ENCODE measurements at places on chromosomes 16 and 17.

GRCh38 chr17:66952031-66952524 lies 12.4 kb upstream of the CACNG4 start:
- DNase-seq, result no peak

DNA sequence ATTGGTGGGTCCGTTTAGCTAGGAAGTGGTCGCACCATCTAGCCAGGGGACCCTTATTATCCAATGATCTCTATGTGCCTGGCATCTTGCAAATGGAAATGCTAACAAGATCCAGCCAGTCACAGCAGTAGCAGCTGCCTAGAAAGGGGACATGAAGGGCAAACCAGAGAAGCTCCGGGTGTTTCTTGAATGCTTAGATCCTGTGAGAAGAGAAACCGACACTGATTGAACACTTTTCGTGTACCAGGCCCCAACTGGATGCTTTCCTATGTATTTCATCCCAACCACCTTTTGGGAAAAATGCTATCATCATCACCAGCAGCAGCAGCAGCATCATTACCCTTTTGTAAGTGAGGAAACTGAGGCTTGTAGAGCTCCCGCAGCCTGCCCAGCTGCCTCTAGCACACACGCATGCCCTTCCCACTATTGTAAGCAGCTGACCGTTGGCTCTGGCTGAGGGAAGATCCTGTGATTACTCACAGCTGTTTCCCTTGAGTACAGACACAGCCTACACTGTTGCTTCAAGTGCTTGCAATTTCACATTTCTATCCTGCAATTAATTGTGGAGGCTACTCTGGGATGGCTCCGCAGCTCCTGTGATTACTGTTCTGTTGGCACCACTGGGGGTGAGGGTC lies 180.7 kb upstream of the CACNG5 start:
- DNase-seq, result peak; percentile 76

GRCh38 chr17:81865358-81865732 lies 5.0 kb upstream of the P4HB start:
- no peak for DNase-seq

GRCh38 chr17:82592767-82593589 lies 55.3 kb downstream of the WDR45B start:
- DNase-seq, result peak; percentile 70

GRCh38 chr17:37885136-37885535 lies 39.1 kb upstream of the TBC1D3K start:
- DNase-seq, result no peak

DNA sequence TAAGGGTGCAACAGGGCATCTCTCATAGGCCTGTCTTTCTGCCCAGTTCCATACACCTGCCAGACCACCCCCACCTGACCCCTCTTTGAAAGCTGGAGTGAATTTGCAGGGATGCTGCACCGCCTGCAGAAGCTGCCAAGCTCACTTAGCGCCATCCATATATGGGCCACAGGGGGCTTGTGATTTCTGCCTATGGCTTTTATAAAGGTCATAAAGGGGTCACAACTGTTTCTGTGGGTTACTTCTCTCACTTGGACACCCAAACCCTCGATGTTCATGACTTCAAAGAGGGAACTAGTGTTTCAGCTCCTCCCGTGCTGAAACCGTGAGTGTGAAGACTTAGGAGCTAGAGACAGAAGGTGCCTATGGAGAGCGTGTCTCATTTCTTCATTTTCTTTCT lies 23.9 kb upstream of the MEAK7 start:
- DNase-seq, result no peak

DNA sequence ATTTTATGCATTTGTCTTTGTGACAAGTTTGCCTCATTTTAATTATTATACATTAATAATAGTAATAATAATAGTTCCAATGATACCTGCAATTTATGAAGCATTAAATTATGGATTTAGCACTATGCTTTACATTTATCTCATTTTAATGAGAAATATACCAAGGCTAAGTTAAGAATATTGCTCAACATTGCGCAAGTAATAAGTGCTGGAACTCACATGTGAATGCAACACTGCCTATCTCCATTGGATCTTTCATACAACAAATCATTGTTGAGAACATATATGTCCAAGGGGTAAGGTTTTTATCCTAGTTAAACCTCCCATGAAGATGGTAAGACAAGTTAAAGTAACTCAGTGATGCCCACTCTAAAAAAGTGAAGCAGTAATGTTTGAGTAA lies 703.7 kb upstream of the SOX9 start:
- no peak for DNase-seq

DNA sequence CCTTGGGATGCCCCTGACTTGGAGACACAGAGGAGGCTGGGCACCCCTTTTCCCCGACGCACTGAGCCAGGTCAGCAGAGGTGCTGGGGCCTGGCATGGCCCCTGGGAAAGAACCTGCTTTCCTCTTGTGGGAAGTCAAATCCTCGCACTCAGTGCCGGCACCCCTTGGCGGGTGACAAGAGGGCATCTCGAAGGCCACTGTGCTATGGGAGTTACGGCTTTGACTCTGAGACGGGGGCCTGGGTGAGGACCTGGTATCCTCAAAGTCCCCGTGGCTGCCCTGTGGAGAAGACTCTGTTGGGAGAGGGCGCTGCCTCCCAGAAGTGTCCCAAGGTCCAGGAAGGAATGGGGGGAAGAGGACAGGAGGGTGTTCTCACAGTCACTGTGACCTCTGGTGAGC lies 117.0 kb downstream of the METRNL start:
- DNase-seq, result no peak

DNA sequence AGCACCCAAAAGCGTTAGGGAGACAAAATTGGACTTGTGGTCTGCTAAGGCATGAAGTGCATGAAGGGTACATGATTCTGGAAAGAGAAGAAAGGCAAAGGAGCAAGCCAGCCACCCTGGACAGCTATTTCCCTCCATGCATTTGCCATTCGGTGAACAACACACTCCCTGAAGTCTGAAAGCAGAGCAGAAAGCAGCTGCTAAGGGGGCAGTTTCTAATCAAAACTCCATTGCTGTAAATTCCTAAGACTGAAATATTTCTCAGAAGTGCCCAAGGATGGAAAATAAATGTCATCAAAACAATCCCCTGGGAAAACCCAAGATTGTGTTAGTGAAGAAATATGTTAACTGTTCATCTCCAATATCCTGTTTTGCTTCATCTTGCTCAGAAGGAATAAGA lies 44.3 kb downstream of the PMP22 start:
- no peak for DNase-seq

DNA sequence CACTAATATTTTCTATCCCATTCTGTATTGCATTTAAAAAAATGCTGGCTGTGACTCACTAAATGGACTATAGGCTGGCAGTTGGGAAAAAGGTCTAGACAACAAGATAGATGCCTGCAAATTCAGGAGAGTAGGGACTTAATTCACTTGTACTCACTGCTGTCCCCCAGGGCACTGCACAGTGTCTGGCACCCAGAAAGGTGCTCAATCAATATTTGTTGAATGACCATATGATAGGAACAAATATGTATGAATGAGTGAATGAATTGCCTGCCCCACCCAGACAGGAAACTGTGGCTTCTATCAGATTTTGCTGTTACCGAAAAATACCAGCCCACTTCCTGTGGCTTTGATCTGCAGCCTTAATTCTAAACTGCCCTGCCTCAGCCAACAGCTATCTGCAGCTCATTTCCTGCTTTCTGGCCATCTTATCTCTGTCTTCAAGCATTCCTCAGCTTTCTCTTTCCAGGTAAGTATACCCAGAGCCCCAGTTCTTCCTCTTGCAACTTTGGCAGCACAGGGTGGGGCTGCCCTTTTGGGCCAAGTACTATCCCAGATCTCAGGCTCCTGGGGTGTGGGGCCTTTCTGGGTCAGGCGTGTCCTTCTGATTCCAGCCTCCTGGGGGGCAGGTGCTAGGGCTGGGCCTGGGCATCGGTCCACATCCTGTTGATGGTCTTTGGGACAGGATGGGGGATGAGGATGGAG lies 15.3 kb upstream of the TNS4 start:
- DNase-seq, result no peak

GRCh38 chr16:1169285-1170075 lies 16.6 kb downstream of the CACNA1H start:
- no peak for DNase-seq

DNA sequence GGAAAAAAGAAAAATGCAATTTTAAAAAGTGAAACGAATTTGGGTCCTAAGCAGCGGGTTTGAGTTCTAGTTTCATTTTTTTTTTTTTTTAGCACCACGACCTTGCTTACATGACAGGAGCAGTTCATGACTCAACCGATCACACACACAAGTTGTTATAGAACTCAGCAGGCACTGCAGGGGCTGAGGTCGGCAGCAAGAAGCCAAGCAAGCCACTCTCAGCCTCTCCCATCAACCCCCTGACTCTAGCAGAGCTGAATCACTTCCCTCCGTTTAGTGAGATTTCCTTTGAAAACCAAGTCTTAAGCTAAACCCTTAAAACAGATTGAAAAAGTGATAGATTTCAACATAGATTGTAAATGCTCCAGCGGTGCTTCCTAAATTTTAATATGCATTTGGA lies 520.8 kb downstream of the HAPSTR1 start:
- no peak for DNase-seq

DNA sequence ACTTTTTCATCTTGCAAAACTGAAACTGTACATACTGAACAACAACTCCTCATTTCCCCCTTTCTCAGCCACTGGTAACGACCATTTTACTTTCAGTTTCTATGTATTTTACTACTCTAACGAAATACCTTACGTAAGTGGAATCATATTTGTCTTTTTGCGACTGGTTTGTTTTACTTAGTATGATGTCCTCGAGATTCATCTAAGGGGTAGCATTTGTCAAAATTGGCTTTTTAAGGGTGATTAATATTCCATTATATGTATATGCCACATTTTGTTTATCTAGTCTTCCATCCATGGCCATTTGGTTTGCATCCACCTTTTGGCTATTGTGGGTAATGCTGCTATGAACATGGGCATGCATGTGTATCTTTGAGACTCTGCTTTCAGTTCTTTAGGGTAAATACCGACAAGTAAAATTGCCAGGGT lies 10.4 kb downstream of the KPNB1 start:
- DNase-seq, result no peak

- DNase-seq, result no peak
These were observed 22.5 kb downstream of the ZCCHC14 start for GRCh38 chr16:87470332-87470731.

DNA sequence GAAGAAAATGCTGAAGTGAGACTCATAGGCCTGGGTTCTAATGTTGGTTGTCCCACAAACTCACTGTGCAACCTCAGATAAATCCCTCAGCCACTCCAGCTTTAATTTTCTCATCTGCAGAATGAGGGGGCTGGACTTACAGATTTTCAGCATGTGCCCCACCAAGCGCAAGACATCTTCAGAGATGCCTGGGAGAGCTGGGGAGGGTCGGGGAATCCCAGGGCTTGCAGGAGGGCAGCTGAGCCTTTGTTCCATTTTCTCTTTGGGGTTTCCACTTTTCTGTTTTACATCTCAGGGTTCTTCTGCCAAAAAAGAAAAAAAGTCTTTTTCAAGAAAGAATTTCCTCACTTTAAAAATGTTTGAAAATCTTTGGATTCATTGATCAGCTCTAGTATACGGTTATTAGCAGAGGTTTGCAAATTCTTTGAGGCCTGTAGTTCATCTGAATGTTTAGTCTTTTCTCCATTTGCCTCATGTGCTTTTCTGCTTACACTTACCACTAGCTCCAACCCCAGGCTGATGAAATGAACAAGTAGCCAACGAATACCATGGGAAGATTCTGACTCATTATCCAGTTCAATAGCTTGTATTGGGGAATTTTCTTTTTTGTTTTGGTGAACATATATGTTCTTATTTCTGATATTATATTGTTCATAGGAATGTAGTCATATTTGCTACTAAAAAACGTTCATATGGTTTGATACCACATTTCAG lies 56.4 kb downstream of the CHD9 start:
- DNase-seq, result no peak

DNA sequence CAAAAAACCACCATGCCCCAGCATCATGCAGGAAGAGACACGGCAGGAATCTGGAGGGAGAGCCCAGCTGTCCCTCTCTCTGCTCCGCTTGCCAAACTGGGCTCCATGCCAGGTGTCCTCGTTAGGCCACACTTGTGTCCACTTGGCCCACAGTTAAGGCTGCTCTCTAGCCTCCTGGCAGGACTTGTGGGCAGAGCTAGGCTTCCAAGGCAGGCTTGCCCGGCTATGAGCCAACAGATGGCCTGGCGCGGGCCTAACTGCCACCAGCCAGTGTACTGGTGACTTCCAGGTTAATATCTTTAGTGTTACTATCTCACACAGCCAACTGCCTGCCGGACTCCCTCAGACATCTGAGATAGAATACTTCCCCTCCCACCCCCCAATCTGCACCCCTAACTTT lies 10.6 kb downstream of the ATP6V0D1 start:
- no peak for DNase-seq

GRCh38 chr17:8740486-8740885 lies 4.2 kb downstream of the CCDC42 start:
- no peak for DNase-seq

DNA sequence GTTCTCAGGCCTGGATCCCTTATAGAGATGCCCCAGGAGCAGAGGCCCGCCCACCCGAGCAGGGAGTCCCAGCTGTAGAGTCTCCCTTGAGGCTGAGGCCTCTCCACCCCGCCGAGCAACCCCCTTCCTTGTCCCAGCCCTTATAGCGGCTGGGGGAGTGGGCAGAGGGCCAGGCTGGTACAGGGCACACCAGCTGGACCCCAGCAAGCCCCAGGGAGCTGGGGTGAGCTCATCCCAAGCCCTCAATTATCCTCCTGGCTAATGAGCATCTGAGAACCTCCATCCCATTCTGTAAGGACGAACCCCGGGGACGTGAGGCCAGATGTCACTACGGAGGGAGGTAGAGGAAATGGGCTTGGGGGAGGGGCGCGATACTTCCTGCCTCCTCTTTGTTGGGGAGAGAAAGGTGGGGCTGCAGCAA lies 3.2 kb upstream of the SNN start:
- no peak for DNase-seq

DNA sequence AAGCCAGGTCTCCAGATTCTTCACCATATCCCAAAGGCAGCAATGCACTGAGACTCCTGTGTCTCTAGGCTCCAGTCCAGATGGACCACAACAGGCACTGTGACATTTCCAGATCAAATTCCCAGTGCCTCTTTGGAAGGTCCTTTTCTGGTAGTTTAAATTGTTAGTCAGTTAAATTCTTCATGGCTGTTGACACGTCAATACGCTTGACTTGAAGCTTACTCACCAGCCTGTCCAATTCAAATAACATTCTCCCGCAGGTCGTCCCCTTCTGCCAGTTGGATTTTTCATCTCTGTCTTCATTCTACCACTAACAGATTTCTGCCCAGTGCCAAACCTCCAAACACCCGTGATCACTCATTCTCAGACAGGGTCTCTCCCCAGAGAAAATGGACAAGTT lies 86.7 kb downstream of the SHISA9 start:
- DNase-seq, result no peak

Measured in NCI-H2227 treated with DMSO at 0.1 percent for 48 hours (cell line).